ENCODE measurements at places on chromosomes 2 and 18. TPM values are rescaled to one million over a fixed set of nuclear protein-coding genes. Genes with fewer than 3 reads are reported as not detected.

The DPY30 gene
- total RNA-seq: 109 TPM

The DSC2 gene
- total RNA-seq: 13.9 TPM

The ZNF804A gene
- not detected for total RNA-seq

The NT5DC4 gene
- 6.1 TPM for total RNA-seq

The IL36A gene
- total RNA-seq: not detected

The PTPN18 gene
- total RNA-seq: 54.5 TPM

The COLEC11 gene
- total RNA-seq: 2.4 TPM

- no peak for DNase-seq
These were observed 67.0 kb upstream of the APCDD1 start for GRCh38 chr18:10387399-10387798.

DNA sequence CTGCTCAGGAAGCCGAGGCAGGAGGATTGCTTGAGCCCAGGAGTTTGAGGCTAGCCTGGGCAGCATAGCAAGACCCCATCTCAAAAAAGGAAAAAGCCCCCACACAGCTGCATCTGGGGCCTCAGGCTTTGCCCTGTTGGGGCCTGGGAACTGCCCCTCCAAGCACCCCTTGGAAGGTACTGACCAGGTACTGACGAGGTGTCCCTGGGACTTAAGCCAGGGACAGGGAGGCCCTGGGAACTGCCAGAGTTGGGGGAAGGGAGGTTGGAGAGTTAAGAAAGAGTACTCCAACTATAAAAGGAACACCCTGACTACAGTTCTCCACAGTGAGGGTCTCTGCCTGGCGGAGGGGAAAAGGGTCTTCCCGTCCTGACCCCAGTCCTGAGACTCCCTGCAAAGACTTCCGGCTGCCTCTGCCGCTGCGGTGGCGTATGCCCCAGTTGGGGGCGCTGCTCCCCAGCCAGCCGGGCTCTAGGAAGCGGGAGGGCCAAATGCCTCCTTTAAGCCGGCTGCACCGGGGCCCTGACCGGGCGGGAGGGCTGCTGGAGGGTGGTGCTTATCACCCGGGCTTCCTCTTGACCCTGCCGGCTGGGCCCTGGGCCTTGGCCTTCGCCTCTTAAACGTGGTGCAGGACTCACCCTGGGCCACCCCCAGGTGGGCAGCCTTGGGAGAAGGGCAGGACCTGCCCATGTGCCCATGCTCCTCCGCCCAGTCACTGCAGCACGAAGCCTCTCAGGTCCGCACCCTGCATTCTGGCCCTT is 12.8 kb downstream of the SLC30A3 start:
- peak; percentile 50 for DNase-seq

GRCh38 chr18:73461780-73462059 is 593.9 kb upstream of the NETO1 start:
- no peak for DNase-seq

- no peak for DNase-seq
These were observed 2.8 kb downstream of the TMEM18 start for GRCh38 chr2:674321-674985.

DNA sequence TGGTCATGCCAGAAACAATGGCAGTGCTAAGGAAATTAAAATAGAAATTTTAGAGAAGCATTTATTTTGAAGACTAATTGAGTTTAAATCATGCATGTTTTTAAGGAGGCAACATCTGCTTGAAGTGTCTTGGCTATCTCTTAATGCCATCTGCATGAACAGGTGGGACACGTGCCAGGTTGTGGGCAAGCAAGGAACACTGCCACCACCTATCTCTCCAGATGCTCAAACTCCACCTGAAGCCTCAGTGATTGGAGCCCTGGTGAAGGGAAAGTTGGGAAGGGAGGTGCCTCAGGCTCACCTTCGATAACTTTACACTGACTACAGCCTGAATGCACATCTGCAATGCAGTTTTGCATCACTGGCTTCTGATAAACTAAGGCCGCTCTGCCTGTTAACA is 91.5 kb downstream of the TPGS2 start:
- DNase-seq: no peak

DNA sequence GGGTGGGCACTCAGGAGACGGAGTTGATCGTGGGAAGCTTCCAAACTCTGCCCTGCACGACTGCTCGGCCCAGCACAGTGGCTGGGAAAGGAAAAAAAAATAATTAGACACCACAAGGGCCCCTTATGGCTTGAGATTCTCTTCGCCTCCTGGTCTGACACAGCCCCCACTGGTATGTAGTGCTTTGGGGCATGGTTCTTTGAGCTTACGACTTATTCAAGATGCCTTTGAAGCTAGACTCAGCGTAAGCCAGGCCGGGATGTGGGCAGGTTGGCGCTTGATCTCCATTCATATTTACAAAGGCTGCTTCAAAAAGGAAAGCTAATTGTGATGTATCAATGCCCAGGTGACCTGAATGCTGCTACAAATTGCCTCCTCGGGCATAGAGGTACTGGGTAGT is 50.5 kb downstream of the CXCR4 start:
- DNase-seq: no peak

- no peak for DNase-seq
These were observed 280.7 kb upstream of the ATP5MC3 start for GRCh38 chr2:175462246-175462645.

GRCh38 chr2:234422273-234422732 is 74.6 kb downstream of the ARL4C start:
- peak; percentile 76 for DNase-seq

- DNase-seq: no peak
These were observed 88.0 kb downstream of the ZFP36L2 start for GRCh38 chr2:43138441-43138840.

GRCh38 chr2:88077080-88077479 is 9.5 kb downstream of the SMYD1 start:
- DNase-seq: no peak

- no peak for DNase-seq
These were observed 90.4 kb downstream of the SPTBN1 start for GRCh38 chr2:54546518-54546917.

DNA sequence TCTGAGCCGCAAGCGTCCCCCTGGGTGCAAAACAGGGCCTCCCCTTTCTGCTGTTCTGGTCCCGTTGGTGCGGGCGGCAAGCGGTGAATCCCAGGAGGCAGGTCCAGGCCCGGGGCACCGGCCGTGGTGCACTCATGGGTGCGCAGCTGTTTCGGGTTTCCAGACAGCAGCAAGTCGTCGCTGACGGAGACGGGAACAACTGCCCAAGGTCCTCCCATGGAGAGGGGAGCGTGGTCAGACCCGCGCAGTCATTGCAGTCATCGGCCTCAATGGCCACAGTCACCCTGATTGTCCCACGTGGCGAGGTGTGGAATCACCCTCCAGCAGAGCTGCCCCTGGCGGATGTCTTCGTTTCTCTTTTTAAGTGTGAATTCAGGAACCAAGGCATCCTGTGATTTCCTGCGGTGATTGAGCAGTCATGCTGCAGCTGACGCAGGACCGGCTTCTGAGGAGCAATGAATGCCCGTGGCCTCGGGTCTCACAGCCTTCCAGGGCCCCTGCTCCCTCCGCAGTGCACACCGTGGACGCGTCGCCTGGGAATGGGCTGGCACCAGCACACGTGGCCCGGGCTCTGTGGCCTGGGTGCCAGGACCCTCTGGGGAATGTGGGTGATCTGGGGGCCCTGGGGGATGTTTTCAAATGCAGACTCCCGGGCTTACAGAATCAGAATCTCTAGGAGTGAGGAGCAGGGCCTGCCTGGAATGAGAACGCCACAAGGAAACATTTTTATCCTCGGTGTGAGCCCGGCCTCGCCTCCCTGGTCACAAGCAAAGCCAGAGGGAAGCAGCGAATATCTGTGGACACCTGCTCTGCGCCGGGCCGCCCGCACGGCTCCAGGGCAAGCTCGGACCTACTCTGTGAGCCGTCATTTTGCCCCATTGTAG is 244.2 kb upstream of the SALL3 start:
- DNase-seq: no peak

GRCh38 chr2:109084341-109084740 is 44.7 kb upstream of the SH3RF3 start:
- no peak for DNase-seq

GRCh38 chr2:97704989-97705388 is 8.4 kb upstream of the ZAP70 start:
- DNase-seq: no peak

- DNase-seq: no peak
These were observed 58.9 kb downstream of the INPP4A start for GRCh38 chr2:98503481-98504105.

- DNase-seq: peak; percentile 98
These were observed 25.0 kb downstream of the FN1 start for GRCh38 chr2:215410932-215411285.

DNA sequence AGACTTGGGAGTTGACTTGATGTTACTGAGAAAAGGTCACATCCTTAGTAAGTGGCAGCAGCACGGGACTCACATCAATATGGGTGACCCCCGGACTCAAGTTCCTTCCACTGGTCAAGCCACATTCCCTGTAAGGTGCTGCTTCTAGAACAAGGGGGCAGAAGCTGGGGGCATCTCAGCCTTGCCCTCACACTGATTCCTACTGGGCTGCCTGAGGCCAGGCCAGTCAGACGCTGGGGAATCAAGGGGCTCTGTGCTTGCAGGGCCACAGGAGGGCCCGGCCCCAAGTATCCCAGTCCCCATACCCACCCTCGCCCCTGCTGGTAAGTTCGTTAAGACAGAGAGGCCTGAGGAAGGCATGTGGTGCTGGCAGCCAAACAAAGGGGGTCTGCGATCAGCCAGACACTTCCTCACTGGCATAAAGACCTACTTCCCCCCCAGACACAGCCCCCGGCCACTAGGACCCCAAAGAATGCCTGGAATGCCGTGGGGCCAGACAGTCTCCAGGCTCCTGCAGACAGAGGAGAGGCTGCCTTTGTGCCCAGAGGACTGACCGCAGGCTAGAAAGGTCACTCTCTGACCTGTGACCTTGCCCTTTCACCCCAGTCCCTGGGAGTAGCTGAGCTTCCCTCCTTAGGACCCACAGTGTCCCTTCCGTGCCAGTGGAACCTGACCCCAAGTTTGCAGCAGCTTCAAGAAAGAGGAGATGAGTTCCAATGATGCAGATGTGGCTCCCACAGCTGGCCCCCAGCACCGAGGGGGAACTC is 83.6 kb downstream of the HS1BP3 start:
- no peak for DNase-seq

GRCh38 chr2:176118601-176119339 is 2.2 kb downstream of the HOXD10 start:
- DNase-seq: no peak

- DNase-seq: no peak
These were observed 49.5 kb upstream of the SP3 start for GRCh38 chr2:174014699-174015070.

DNA sequence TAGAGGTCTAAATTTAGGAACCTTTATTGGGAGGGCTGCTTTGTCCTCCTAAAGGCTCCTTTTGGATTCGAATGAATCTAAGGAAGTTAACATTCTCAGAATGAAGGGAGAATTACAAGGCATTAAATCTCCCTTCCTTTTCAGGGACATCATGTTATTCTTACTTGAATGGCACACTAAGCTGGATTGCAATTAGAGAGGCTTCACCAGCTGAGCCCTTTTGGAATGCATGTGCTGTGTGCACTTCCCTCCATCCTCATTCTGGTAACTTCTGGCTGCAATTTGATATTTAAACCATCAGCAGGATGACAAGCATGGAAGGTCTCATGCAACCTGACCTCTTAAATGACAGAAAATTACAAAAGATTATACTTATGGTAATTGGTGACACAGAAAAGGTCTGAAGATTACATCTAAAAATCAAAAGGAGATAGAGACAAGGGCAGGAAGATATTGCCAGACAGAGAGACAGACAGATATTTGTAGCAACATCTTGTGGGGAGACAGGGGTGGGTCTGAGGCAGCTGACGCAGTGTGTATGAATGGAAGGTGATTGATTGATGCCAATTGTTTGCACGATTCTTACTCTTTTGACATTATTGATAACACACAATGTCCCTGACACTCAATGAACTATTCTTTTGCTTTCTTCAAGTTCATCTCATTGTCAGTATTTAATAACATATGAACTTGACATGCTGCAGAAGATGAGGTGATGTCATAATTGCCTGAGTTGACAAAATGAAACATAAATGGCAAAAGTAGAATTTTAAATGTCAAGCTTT is 570.8 kb upstream of the GYPC start:
- DNase-seq: no peak

- no peak for DNase-seq
These were observed 418.6 kb downstream of the GALR1 start for GRCh38 chr18:77668219-77668618.

- DNase-seq: no peak
These were observed 331.5 kb upstream of the LRP1B start for GRCh38 chr2:142462306-142462705.

DNA sequence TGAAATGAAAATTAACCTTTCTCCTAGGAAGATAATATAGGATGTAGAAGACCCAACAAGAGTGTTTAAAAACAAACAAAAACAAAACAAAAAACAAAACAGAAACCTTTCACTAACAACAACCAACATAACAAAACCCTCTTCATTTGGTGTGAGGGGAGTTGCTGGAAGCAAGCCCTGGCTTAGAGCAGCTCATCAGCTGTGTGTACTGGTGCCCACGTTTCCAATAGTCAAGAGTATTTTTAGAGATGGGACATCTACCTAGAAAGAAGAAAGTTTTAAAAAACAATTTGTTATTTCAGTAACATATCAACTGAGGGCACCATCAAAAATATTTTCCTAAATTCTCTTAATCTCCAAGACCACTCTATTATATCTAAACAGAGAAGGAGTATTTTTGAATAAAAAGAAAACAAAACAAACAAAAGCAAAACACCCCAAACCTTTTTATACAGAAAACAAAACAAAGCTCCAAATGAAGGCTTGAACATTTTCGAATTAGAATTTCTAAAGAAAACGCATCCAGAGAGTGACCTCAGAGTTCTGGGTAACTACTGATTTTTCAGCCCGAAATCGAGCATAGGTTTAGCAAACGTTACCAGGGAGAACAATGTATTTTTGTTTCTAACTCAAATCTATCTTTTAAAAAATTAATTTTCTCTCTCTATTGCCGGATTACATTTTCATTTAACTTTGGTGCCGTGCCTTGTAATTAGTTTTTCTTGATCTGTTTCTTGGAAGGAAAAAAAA is 134.6 kb downstream of the INSIG2 start:
- no peak for DNase-seq

DNA sequence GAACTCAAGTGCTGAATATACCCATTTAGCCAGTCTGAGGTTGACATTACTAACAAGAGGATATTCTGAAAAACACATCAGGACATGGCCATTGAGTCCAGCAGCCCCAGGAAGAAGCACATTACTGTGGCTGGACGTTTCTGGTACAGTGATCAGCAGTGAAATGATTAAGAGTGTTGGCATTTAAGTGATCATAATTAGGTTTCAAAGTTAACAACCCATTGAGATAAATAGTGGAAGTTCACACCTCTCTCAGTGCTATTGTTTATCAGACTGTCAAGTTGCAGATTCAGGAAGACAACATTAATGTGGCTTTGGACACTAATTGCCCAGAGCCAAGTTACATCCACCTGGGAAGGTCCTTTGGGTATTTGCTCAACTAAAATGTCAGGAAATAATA is 139.5 kb upstream of the GAREM1 start:
- no peak for DNase-seq

DNA sequence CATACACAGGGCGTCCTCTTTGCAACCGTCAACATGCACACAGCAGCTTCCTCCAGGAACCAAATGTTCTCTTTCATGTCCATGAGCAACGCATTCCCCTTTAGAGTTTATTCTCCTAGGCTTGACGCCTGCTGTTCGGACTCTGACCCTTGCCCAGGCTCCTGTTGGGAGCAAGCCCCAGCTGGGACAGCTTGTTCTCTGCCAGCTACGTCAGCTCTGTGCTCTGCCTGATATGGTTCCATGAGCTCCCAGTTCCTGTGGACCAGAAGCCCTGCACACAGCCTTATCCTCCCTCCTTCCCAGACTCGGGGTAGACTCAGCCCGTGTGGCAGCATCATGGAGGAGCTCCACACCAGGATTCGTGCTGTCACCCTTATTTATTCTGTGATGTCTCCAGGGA is 253.1 kb upstream of the PXDN start:
- DNase-seq: no peak

Data from PC-9 (cell line).